ENCODE measurements at places on chromosomes 12 and 14.
A peak's percentile ranks its signal among the peaks of the same experiment; 100 is the strongest.

- no peak for DNase-seq
Measured at GRCh38 chr14:37901978-37902377, 305.7 kb upstream of the SSTR1 start.

DNA sequence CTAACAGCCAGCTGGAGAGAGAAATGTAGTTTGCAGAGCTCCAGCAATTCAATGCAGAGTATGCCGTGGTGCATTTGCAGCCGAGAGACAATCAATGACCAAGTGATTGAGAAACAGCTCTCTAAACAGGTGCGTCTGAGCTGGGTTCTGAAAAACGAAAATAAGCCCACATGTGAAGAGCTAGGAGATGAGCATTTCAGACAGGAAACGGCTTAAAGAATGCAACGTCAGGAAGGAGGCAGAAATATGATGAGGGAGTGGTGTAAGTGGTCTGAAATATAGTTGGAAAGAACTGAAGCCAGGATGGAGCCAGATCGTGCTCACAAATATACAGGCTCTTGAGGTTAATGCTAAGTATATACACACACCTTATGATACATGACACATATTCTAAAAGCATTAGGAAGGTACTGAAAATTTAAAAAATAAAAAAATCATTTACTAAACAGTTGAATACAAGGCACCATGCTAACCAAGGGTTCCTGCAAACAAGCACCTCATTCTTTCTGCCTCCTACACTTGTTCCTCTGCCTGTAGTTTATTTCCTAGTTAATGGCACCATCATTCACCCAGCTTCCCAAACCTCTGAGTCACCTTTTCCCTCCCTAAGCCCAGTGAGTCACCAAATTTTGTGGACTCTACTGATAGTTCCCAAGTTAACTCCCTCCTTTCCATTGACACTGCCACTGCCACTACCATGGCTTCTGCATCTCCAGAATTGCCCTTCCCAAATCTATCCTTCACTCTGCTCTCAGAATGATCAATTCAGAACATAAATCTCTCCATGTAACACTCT is 2.3 kb upstream of the GARIN2 start:
- DNase-seq = no peak

DNA sequence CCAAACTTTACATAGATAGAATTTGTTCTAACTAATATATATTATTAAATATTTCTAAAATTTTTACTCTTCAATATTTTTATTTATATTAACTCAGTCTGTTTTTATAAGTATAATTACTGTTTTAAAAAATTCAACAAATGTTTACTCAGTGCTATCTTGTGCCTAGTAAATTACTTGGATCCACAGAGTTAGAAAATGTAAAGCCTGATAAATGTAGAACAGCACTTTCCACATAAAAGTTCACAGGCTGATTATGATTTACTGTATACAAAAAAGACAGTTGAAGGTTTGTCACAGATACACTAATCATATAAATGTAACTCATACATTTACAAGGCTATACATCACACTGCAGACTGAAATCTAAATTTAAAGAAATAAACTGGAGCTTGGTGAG is 170.0 kb downstream of the FOXG1 start:
- no peak for DNase-seq

GRCh38 chr14:74217672-74218448 is 21.4 kb upstream of the VSX2 start:
- DNase-seq = peak; percentile 44

GRCh38 chr12:21542403-21542802 is 16.3 kb downstream of the SPX start:
- no peak for DNase-seq

- no peak for DNase-seq
Measured at GRCh38 chr12:45687081-45688015, 42.2 kb upstream of the ARID2 start.

- DNase-seq = no peak
Measured at GRCh38 chr14:34707722-34708121, 6.7 kb downstream of the CFL2 start.

GRCh38 chr12:89306827-89307473 is 45.4 kb downstream of the DUSP6 start:
- DNase-seq = no peak

DNA sequence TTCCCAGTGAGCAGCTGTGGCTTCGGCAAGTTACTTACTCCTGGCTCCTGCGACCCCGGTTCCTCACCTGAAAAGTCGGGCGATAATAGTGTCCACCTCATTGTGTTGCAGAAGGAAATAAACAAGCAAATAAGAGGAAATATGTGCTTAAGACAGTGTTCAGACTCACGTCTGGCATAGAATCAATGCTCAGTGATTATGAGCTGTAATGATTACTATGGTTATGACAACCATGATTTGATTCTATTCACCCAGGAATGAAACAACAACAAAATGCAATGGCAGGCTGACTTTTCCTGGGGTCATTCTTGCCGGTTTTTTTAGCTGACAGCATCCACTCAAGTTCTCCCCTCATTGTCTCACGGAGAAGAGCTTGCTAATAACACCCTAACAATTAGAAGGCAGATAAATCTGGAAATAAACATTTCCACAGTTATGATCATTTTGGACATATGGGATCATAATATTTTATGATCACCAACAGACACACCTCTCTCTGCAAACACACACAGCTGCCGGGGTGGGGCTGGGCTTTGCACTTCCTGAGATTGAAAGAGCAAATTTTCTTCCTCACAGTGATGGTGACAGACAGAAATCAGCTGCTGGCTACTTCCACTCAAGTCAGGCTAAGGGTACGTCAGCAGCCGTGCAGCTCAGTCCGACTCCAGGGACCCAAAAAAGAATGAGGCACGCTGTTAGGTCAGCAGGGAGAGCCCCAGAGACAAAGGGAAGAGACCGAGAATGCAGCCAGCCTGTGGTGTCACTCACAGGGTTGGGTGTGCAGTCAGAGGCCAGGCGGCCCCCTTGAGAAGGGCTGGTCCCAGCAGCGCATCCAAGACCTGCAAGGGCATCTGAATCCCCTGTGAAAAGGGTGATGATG is 158.0 kb downstream of the RIMBP2 start:
- DNase-seq = no peak

- DNase-seq = no peak
Measured at GRCh38 chr12:50248883-50249282, 34.4 kb downstream of the LIMA1 start.

DNA sequence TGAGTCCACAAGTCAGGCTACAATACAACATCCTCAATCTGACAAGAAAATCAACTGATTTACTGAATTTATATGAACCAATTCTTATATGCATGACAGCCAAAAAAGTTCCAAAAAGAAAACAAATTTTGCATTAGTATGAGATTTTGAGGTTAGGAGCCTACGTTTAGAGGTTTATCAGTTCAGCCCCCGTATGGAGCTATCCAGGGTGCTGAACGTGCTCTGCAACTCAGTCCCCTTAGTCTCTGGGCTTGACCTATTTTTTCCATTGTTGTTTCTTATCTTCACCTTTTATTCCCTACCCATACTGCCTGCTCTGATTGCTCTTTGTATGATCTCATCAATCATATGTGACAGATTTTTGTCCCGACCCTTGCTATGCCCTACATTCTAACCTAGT is 693.0 kb downstream of the NRXN3 start:
- DNase-seq = no peak

GRCh38 chr14:103022002-103022684 is 35.2 kb downstream of the CDC42BPB start:
- no peak for DNase-seq

DNA sequence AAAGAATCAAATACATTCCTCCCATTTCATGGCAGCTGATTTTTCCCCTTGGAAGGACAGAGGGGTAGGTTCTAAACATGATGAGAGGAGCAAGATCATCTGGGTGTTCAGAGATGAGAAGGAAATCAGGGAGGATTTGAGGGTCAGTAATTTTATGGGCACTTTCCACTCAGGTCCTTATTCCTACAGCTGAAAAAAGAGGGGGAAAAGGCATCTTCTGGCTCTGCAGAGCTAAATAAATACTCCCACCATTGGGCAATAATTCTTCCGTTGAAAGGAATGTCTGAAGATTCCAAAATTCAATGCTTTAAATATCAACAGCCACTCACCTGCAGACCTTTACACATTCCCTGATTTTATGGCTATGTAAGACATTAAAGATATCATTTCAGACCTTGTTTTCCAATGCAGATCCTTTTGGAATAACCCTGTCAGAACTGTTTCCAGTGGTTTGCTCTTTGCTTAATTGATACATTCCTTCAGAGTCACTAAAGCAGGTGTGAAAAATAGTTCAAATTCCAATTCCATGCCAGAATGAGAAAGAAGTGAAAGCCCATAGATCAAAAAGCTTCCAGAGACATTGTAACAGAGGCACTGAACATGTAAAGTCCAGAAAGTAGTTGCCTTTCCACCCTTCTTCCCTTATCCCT is 233.3 kb upstream of the KRR1 start:
- DNase-seq = no peak

- no peak for DNase-seq
Measured at GRCh38 chr12:60255044-60255443, 659.2 kb downstream of the SLC16A7 start.

DNA sequence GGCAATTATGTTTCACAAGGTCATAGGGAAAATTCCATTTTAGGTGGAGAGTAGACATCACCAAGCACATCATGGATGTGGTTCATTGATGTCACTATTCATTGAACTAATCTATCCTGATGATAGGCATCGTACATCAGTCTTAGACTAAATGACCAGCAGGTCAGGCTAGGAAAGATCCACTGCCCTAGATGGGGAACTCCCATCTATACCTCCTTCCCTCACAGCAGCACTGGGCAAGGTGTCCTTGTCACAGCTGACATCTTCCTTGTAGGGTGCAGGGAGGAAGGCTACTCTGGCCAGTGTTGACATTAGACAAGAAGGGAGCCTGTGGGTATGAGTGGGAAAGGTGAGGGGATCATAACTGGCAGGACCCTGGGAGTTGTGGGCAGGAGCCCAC is 63.8 kb upstream of the CAPRIN2 start:
- DNase-seq = no peak

DNA sequence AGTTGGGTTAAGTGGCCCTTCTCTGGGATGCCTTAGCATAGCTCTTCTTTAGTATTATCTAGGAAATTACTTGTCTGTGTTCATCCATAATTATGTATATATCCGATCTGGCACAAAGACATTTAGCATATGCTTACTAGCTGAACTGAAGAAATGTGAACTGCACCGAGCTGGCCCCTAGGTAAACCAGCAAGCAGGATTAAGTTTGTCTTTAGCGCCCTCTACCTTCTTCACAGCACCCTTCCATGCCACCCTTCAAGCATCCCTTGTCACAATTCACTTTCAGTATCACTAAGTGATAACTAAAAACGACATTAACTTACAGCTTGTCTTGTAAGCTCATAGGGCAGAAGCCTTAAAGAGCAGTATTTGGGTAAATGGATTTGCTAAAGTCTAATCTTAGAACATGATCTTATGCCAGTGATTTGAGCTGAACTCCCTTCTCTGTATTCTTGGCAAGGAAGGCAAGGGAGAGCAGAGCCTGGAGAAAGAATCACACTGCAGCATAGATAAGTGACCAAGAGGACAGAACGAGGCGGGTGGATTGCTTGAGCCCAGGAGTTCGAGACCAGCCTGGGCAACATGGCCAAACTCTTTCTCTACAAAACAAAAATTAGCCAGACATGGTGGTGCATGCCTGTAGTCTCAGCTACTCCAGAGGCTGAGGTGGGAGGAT is 2.6 kb upstream of the HAL start:
- DNase-seq = no peak

DNA sequence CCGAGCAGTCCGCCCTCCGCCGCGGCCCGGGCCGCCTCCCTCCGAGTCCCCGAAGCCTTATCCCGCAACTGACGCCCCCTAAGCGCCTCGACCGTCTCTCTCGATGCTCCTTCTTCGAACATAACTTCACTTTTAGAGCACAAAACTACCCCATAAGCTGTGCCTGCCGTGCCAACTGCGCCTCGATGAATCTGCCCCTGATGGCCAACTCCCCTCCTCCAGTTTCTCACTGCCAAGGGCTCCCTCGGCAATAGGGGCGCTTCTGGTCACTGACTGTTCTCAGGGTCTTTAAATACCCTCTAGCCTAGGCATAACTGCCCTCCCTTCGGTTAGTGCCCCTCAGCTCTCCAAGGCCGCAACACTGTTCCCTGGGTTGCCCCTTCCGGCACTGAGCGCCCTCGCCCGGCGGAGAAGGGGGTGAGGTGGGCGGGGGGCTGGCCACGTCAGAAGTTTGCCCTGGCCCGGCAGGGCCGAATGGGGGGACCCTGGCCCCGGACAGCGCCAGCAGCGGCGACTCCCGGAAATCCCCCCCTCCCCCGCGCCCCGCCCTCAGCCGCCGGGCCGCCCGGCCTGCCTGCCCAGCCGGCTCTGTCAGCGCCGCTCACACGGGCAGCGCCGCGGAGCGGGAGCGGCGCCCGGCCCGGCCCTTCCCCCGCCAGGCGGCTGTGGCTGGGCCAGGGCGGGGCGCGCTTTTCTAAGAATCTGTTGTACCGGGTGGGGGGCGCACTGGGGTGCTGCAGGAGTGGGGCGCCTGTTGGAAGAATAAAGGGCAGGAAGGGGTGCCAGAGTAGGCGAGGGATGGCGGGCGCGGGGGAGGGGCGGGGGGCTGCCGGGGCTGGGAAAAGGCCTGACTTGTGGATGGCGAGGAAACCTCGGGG is 10.6 kb downstream of the RARG start:
- no peak for DNase-seq

GRCh38 chr14:75329369-75329768 is 50.7 kb downstream of the FOS start:
- no peak for DNase-seq

DNA sequence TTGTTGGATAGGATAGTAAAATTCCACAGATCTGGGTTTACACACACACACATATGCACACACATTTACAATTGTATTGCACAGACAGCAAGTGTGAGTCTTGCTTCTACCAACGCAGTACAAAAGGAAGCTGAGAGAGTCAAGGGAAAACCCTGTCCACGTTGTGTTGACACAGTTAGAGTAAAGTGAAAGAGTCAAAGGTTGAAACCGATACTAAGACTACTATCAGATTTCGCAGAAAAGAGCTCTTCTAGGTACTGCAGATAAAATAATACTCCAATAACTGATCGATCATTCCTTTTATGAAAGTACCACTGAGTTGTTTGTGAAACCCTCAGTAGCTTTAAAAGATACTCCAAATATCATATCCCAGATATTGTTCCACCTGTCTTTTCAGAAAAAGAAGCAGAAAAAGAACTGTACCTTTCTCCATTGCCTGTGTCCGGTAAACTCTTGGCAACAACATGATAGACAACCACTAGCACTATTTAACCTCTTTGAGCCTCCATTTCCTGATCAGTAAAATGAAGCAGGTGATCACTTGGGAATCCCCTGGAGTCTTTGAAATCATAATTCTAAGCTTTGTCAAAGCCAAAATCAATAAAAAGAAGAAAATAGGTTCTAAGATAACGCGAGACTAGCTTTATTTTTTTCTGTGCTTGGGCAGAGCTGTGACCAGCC is 224.6 kb upstream of the FOXN3 start:
- no peak for DNase-seq

GRCh38 chr14:68263563-68264259 is 444.1 kb downstream of the RAD51B start:
- DNase-seq = no peak

DNA sequence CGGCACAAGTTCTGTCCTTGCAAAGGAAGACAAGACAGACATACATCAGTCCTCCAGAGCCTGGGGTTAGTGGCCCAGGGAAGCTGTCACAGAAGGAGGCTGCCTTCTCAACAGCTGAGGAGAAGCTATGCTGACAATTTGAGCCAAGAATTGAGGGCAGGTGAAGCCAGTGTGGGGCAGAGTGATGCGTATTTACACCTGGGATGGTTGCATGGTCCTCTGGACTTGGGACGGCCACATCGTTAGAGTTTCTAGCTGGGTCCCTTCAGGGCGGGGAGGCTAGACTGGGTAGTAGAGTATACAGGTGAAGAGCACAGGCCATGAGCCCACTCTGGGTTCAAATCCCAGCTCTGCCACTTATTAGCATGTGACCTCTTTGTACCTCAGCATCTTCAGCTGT is 16.5 kb downstream of the KRT85 start:
- no peak for DNase-seq

GRCh38 chr12:131950182-131950913 is 606 bp downstream of the EP400 start:
- DNase-seq = no peak
